CD4-positive, alpha-beta T cell (primary cell): ENCODE measurements at places on chromosomes 11 and 22. TPM values are rescaled to one million over a fixed set of nuclear protein-coding genes. Genes with fewer than 3 reads are reported as not detected.

Gene SCGB1C1
- total RNA-seq = not detected

Gene ALKBH3
- 16.7 TPM for total RNA-seq

Gene MTCH2
- total RNA-seq = 11.8 TPM

Gene JAML
- 26.7 TPM for total RNA-seq

Gene APLNR
- total RNA-seq = not detected

Gene FGF3
- not detected for total RNA-seq

Gene ACCS
- total RNA-seq = 18.7 TPM

Gene PHLDA2
- total RNA-seq = 1.3 TPM

Gene OR10A3
- total RNA-seq = not detected

Gene ANO9
- 114 TPM for total RNA-seq

Gene PVALB
- total RNA-seq = not detected

Gene POTEH
- total RNA-seq = not detected

Gene SMCO4
- not detected for total RNA-seq

Gene NEFH
- total RNA-seq = 0.05 TPM

Gene DMC1
- 0.95 TPM for total RNA-seq

Gene TECTA
- 0.22 TPM for total RNA-seq

Gene OR52I2
- not detected for total RNA-seq

Gene ELMOD1
- total RNA-seq = not detected

Gene SIRT3
- 16.4 TPM for total RNA-seq

Gene TRIM21
- total RNA-seq = 21.0 TPM

Gene OR10D3
- not detected for total RNA-seq

Gene TIMP3
- total RNA-seq = 0.06 TPM

Gene NCR3LG1
- 2.4 TPM for total RNA-seq
